ENCODE measurements at places on chromosomes 1 and 21.

- no peak for DNase-seq
These were observed 103.5 kb downstream of the HMCN1 start for GRCh38 chr1:185837711-185838110.

- DNase-seq, result no peak
These were observed 33.5 kb upstream of the ITPKB start for GRCh38 chr1:226772446-226773139.

DNA sequence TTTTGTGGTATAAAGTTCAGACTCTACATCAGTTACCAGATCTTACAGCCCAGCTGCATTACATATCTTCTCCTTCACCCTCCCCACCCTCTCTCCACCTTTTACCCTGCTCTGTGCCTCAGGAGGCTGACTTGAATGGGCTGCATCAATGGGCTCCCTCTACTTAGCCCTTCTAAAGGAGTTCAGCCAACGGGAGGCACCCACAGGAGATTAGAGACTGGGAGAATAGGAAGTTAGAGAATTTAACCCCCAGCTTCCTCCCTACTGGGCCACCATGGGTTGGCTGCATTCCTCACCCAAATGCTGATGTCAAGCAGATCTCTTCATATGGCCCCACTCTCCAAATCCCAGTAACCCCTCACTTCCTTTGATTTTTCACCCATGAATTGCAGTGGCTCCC is 17.1 kb upstream of the DUSP23 start:
- DNase-seq, result no peak

- DNase-seq, result no peak
These were observed 80.3 kb downstream of the NFIA start for GRCh38 chr1:61162520-61163258.

DNA sequence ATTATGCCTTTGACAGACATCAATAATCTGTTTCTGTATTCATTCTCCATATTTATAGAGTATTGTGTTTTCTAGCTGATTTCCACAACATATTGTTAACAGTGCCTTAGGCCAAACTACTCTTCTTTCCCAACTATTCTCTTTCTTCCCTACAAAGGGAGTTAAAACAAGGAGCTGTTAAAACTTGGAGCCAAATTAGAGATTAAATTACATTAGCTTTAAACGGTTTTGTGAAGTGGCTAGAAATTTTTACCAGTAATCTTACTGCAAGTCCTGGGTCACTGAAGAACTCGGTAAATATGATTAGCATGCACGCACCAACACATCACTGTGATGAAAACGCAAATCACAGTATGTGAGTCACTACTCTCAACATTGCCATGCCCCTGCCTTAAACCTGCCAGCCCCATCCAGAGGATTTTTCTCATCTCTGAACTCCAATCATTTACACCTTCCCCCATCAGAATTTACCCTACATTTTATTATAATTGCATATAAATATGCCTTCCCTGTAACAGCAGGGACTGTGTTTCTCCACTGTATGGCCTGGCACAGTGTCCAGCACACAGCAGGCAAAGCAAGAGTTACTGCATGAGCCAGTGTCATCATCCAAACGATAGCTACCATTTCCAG is 1.5 kb upstream of the PRDX6 start:
- DNase-seq, result peak; percentile 68

Measured in RWPE1 (cell line).